ENCODE measurements at places on chromosomes 4 and X.

- DNase-seq, result no peak
Observed at GRCh38 chr4:188091-188490, 63.8 kb downstream of the ZNF718 start.

GRCh38 chrX:1528884-1529203 is 8.1 kb downstream of the P2RY8 start:
- no peak for DNase-seq

DNA sequence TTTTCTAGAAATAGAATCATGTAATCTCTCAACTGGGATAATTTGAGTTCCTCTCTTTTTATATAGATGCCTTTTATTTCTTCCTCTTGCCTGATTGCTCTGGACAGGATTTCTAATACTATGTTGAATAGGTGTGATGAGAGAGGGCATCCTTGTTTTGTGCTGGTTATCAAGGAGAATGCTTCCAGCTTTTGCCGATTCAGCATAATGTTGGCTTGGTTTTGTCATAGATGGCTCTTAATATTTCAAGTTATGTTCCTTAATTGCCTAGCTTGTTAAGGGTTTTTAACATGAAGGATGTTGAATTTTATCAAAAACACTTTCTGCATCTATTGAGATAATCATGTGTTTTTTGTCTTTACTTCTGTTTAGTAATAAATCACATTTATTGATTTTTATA is 58.7 kb downstream of the TMEM47 start:
- no peak for DNase-seq

DNA sequence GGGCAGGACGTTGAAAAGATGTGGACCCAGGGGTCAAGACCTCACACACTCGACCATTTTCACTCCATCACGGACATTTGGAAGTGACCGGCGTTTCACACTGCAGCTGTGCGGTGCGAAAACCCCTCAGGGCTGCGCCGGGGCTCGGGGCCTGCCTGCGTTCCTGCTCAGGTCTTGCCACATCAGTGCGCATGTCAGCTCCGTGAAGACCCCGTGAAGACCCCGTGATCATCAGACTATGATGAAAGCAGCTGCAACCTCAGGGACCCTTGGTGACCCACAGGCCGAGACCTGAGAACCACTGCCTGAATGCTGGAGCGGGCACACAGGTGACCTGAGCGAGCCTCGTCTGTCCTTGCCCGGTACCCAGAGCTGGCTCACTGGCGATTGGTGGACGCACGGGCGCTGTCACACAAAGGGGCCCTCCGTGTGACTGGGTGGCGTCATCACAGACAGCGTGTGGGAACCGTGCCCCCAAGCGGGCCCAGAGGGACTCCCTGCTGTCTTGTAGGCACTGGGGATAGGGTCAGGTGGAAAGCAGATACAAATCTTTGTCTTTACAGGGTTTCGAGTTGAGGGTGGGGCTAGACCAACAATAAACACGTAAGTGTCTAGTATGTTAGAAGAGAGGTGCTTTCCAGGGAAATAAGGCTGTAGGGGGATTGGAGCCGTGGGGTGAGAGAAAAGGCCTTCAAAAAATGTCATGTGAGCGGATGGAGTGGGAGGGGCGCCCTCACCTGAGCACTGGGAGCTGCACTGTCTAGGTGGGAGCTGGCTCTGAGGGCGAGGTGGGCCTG is 12.7 kb downstream of the MSANTD1 start:
- no peak for DNase-seq

GRCh38 chr4:138174981-138175794 is 67.0 kb downstream of the SLC7A11 start:
- DNase-seq, result no peak

- no peak for DNase-seq
Observed at GRCh38 chr4:127209580-127210095, 423.1 kb upstream of the INTU start.

- DNase-seq, result no peak
Observed at GRCh38 chr4:81652069-81652478, 180.4 kb upstream of the RASGEF1B start.

- no peak for DNase-seq
Observed at GRCh38 chr4:8540072-8540471, 40.1 kb upstream of the GPR78 start.

DNA sequence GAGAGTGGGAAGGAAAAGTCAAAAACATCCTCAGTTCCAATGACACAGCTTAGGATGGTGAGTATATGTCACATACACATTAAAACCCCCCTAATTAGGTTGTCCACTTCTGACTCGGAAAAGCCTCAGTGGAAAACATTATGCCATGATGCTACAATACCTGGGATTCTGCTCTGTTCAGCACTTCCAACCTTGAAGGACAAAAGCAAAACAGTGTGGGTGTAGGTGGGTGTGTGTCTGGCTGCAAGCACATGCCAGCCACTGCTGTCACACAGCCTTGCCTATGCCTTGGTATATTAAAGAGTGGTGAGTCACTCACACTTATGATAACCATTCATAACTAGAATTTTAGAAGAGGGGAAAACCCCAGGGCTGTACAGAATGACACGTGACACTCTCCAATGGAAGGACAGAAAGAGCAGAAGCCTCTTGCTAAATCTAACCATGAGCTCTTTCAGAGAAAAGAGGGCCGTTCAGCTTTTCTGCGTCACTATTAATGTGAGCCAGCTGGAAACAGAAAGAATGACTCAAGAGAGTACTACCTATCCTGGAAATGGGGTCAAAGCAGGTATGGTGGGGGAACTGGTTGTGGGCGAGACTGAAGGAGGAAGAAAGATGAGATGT is 159.6 kb downstream of the TET2 start:
- DNase-seq, result no peak

Data from T-helper 9 cell (primary cell).